Stimulated activated CD4-positive, alpha-beta T cell treated with anti-CD3 and anti-CD28 coated beads, Interleukin-12 subunit alpha, Interleukin-12 subunit beta, amount 100 ng/mL, for 4 hours (primary cell): ENCODE measurements at places on chromosomes 2 and 18.

- DNase-seq, result no peak
Observed at GRCh38 chr2:218180467-218181114, 13.8 kb upstream of the CXCR1 start.

DNA sequence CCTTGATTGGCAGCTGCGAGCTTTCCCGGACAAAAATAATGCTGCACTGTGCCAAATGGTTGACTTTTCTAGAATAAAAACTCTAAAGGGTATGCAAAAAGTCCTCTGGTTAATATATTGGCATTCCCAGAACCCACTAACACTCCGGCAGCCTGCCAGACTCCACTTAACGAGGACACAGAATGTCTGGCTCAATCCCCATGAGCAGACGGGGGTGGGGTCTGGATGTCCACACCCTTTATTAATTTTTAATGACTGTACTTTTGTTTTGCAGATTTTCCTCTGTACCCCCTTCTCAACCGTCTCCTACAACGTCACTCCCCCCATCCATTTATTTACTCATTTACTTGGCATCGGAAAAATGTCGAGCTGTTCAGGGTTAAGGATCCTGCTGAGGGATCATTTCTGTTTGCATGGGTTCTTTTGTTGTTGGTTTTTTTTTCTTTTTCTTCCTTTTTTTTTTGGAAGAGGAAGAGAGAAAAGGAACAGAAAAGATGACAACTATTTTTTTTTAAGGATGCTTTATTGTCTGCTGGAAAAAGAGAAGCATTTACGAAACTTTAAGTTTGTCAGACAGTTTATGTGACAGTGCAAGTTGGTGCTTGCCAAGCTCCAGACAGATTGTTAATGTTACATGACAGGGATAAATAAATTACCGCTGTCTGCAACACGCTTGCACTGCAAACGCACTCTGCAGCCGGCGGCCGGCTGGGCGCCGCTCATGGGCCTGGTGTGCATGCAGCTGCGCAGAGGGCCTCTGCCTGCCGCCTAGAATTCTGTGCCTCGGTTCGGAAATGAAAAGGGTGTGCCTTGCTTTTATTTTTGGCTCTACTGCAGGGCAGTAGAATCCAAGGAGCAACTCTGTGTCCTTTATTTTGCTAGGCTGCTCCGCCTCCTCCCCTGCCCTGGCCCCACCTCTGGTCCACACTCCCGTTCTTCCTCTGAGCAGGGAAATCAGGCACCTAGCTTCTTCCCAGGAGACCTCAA, 3.6 kb downstream of the LDLRAD4 start:
- DNase-seq, result no peak

- DNase-seq, result no peak
Observed at GRCh38 chr2:47321411-47322031, 81.4 kb upstream of the MSH2 start.

- no peak for DNase-seq
Observed at GRCh38 chr2:127185705-127186104, 34.4 kb downstream of the CYP27C1 start.

DNA sequence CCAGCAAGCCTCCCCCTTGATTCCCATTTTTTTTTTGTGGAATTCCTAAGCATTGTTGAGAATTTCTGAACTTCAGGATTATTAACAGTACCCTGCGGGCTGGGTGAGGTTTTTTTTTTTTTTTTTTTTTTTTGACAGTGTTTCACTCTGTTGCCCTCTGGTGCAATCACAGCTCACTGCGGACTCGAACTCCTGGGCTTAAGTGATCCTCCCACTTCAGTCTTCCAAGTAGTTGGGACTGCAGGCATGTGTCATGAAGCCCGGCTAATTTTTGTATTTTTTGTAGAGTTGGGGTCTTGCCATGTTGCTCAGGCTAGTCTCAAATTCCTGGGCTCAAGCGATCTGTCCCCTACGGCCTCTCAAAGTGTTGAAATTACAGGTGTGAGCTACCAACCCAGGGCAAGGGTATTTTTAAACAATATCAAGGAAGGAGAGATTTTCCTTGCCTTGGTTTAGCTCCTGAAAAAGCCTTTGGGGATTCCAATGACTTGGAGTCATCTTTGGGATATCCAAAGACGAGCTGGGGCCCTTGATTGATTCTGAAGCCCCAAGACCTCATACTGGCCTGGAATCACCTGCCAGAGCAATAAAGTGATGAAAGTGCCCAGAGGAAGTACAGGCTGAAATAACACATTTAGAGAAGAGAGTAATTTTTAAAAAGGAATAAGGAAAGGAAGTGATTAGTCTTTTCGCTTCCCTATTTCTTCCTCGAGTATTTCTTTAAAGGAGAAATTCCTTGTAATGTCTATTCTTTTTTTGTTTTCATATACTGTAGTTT, 240.2 kb downstream of the TGIF1 start:
- no peak for DNase-seq

DNA sequence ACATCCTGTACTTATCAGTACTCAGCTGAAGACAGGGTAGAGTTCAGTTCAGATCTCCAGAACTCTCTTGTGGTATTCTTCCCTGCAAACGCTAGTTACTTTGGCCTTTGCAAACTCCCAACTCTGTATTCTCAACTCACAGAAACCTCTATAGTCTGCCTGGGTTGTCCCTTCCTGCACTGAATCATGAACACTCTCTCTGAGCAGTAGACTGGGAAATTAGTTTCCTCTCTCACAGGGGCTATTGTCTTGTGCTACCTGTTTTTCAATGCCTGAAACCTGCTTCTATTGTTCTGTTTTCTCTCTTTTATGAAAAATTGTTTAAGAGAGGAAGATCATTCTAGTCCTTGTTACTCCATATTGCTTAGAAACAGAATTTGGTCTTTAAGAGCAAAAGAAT, 134.7 kb downstream of the VIT start:
- no peak for DNase-seq

- DNase-seq, result no peak
Observed at GRCh38 chr2:39913648-39914461, 134.8 kb upstream of the THUMPD2 start.

DNA sequence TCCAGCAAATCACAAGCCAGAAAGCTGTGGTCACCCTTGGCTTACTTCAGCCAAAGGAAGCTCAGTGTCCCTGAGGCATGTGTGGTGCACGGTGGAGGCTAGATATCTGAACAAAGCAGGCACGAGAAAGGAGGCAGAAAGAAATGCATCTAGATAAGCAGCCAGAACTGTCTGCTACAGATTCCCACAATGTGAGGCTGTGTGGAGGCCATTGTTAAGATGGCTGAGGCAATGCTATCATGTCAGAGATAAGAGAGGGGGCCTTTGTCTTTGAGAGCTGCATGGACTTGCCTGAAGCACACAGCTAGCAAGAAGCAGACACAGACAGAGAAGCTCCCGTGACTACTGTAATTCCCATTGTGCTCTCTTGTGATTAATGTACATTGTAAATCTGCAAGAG, 110.5 kb upstream of the LYPD6 start:
- DNase-seq, result no peak

DNA sequence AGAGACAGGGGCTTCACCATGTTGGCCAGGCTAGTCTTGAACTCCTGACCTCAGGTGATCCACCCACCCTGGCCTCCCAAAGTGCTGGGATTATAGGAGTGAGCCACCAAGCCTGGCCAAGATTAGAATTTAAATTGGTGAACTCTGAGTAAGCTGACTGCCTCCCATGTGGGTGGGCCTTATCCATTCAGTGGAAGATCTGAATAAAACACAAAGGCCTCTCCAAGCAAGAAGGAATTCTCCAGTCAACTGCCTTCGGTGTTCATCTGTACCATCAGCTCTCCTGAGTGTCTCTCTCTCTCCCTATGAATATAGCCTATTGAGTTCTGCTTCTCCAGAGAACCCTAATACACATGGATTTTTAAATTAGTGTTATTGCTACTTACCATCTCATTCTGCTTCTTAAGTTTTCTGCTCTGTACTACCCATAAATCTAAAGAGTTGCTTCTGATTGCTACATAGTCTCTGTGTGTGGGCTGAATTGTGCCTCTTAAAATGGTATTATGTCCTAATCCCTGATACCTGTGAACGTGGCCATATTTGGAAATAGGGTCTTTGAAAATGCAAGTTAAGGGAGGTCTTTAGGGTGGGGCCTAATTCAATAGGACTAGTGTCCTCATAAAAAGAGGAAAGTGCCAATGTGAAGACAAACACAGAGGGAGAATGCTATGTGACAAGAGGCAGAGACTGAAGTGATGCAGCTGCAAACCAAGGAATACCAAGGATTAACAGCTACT, 36.3 kb downstream of the FBXO11 start:
- no peak for DNase-seq

DNA sequence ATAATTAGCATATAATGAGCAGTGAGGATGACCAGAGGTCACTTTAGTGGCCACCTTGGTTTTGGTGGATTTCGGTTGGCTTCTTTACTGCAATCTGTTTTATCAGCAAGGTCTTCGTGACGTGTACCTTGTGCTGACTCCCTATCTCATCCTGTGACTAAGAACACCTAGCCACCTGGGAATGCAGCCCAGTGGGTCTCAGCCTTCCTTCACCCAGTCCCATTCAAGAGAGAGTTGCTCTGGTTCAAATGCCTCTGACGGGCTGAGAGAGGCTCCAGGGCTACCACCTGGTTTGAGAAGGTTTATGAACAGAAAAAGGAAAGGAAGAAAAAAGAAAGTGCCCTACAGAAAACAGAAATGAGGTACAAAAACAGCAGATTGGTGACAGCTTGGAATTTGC, 738.7 kb downstream of the SOCS6 start:
- no peak for DNase-seq

DNA sequence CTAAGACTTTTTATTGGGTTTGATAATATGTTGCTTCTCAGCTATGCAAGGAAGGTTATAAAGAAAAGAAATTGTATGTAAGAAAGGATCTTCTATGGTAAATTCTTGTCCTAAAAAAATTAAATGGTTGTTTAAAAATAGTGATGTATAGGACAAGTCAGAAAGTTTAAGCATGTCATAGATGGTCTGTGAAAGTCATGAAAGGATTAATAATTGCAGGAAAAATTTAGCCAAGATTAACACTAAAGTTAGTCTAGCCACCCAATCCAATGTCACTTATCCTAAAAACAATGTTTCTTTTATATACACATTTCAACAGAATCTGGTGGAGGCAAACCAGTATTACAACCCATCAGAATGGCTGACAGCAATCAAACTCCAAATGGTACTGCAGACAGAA, 1046.7 kb upstream of the SLC39A10 start:
- DNase-seq, result no peak

- no peak for DNase-seq
Observed at GRCh38 chr2:2286592-2286991, 44.5 kb downstream of the MYT1L start.

DNA sequence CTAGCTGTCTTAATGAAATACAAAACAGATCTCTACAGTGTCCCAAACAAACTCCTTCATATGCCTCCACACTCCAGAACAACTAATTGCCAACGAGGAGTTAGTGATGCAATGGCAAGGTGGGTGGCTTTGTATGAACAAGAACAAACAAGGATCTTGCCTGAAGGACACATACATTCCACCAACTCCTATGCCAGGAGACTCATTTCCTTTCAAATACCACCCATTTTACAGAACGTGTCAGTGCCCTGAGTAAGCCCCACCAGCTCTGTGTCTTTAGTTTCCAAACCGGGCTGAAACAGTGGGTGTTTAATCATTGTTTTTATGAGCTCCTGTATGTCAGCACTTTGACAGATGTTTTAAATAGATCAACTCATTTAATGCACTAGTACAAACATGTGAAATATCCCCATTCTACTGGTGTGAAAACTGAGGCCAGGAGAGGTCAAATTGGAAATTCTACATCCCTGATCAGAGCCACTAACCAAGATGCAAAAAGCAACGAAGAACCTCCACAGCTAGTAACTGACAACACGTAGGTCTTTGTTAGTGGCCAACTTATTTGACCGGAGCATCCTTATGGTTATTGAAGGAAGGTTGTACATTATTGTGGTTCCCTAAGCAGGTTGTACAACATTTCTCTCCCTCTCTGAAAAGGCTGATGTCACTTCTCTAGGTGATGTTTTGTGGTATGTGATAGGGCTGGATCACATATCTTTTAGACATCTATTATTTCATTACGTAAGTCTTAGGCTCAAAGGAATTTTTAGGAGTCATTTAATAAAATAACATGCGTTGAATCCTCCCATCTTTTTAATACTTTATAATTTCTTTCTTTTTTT, 534.9 kb upstream of the TNP1 start:
- DNase-seq, result no peak

DNA sequence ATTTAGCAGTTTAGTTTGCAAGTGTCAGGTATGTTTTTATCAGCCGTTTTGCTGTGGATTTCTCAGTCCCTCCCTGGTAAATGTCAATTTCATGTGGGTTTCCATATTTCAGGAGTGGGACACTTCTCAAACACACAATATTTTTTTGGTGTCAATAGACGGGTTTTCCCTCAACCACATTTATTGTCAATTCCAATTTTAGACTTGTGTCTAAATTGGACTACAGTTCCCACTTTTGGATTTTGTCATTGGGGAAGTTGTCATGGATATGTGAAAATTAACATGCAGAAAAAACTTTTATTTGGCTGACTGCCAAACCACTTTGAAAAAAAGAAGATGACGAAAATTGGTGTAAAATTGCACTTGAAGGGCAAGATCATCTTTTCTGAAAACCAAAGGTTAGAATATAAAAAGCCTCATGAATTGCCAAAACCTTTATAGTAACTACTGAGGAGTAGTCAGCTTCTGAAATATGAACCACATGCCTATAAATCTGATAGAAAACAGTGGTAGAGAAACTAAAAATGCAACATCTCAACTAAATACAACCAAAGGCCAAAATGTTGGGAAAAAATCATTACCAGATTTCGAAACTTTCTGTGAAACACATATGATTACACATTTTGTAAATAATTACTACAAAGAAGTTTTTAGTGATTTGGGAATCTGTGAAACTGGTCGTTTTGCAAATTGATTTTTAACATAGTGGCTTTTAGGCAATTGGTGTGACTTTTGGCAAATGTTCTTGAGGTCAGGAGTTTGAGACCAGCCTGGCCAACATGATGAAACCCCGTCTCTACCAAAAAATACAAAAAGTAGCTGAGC, 106.4 kb downstream of the BCL2L11 start:
- no peak for DNase-seq

- DNase-seq, result no peak
Observed at GRCh38 chr2:215760557-215760956, 252.8 kb downstream of the MREG start.

GRCh38 chr18:32730068-32730467, 42.8 kb downstream of the KLHL14 start:
- no peak for DNase-seq

GRCh38 chr2:130899306-130899705, 62.6 kb downstream of the ARHGEF4 start:
- DNase-seq, result no peak

- no peak for DNase-seq
Observed at GRCh38 chr2:111618226-111618977, 265.6 kb downstream of the ANAPC1 start.

GRCh38 chr2:152694161-152694661, 23.1 kb downstream of the PRPF40A start:
- DNase-seq, result no peak
